Esophagus squamous epithelium (tissue), 5 donors: ENCODE measurements at places on chromosomes 3 and 15.

DNA sequence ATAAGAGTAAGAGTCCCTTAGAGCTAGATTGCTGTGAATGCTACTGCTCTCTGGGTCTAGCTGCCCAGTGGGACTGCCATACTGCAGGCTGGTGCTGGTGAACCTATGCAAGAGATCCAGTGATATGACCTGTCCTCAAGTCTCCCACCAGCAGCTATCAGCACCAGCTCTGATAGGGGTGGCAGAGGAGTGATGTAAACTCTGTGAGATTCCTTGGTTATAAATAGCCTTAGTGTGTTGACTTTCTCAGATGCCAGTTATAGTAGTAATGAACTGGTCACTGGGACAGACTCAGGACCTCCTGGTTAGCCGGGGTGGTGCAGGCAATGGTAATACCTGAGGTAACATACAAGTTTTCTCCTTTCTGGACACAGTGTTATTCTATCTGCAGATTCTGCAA, 194.9 kb upstream of the MANF start:
- no peak for DNase-seq

DNA sequence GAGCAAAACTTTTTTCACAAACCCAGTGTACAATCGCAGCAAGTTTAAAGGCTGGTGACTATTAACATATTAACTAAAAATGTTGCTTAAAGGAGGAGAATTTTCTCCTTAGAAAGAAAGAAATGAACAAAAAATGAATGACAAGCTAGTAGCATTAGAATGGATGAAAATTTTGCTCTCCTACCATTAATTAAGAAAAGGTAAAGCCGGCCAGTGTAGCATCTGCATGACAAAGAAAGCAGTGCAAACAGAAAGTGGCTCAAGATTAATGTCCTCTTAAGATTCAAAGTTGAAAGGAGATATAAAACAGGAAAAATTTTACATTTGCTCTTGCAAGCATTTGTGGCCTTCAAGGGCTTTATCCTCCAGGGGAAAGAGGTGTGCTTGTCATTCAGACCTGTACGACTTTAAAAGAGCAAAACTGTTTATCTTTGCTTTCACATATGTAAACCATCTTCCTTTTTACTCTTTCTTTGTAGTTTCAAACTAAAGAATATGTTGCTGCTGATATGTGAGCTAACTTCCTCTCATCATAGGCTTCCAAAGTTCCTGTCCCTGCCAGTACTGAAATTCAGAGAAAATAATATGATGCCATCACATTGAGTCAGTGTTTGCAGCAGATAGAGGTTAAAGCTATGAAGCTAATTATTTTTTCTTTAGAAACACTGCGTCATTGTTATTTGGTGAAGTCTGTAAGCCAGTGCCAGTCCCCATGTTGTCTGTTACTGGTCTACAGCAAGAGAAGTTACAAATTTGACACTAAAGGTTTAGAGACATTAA, 439.1 kb upstream of the GRM7 start:
- DNase-seq: no peak

GRCh38 chr3:108441518-108441917, 68.9 kb downstream of the MYH15 start:
- DNase-seq: no peak

DNA sequence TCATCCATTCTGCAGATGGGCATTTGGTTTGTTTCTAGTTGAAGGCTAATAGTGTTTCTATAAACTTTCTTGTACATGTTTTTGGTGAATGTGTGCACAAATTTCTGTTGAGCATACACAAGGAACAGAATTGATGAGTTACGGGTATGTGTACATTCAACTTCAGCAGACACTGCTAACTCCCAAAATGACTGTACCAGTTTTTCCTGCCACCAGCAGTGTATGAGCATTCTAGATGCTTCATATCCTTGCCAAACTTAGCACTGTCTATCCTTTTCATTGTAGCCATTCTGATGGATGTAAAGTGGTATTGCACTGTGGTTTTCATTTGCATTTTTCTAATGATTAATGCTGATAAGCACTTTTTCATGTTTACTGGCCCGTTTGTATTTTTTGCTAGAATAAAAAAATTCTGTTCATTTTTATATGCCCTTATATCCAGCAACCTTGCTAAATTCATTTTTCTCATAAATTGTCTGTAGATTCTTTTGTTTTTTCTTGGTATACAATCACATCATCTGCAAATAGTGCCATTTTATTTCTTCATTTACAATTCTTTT, 110.2 kb downstream of the ATP1B3 start:
- DNase-seq: no peak

DNA sequence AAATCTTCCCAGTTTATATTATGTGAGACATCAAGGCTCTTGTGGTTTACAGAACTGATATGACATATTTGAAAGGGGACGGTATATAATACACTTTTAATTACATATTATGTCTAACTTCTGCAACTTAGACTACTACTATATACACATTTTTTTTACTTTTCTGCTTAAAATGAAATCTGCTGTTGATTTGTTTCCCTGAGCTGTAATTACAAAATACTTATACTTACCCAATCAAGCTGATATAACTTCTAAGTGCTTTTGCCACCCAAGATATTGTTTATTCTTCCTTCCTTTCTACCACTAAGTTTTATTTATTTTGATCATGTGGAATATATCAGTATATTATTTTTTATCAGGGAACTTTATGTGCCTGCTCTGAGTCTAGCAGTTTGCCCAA, 654.0 kb upstream of the TGFBR2 start:
- DNase-seq: no peak
